ENCODE measurements at places on chromosomes 7 and 10. TPM values are rescaled to one million over a fixed set of nuclear protein-coding genes. Genes with fewer than 3 reads are reported as not detected.

DNA sequence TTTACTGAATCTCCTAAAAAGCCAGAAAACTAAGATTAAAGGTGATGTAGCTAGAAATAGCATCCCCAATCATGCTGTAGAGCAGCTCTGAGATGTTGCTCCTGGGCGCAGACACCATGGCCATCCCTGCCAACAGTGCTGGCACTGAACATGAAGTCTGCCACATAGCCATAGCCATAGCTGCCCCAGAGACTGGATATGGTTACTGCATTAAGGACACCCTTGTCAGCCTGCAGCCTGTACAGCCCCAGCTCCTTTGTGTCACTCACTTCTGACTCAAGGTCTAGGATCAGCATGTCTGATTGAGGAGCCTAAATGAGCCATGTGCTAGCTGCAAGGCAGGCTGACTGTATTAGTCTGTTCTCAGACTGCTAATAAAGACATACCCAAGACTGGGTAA, 284.6 kb downstream of the RPS24 start:
- no peak for DNase-seq

- DNase-seq = no peak
Measured at GRCh38 chr7:16735020-16735419, 18.5 kb upstream of the TSPAN13 start.

- DNase-seq = no peak
Measured at GRCh38 chr7:138433583-138434443, 26.2 kb upstream of the TRIM24 start.

The PRSS37 gene
- not detected for total RNA-seq

DNA sequence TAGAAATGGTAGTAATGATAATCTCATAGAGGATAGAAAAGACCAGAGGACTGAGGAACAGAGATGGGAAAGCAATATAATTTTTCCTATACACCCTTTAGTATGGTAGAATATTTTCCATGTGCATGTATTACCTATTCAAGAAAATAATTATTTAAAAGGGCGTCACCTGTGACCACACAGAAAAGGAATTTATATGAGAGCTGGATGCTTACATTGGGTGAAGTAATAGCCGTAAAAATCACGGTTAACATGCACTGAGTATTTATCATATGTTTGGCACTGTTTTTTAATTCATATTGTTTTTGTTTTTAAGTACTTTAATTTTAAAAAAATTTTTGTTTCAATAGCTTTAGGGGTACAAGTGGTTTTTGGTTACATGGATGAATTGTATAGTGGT, 195.1 kb downstream of the IPMK start:
- DNase-seq = no peak

The HOXA3 gene
- 6.4 TPM for total RNA-seq

The ITGA8 gene
- total RNA-seq = 2.0 TPM

GRCh38 chr7:116557066-116557585, 32.3 kb downstream of the CAV1 start:
- no peak for DNase-seq

The CACNA2D1 gene
- 10.2 TPM for total RNA-seq

DNA sequence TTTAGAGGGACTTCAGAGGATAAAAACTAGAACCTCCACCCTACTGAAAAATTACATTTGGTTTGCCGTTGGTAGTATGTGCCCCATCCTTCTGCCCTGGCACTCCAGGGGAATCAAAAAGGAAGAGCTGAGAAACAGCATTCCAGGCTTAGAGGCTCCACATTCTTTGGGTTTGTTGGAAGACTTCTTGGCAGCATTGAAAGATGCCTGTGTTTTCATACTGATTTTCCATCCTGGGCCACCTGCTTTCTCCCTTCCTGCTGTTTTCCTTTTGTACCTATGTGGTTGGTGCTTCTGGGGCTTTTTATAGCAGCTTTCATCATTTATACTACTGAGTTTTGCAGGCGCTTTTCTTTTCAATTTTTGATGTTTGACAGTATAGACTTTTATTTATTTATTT, 61.7 kb downstream of the AUTS2 start:
- DNase-seq = peak; percentile 58

DNA sequence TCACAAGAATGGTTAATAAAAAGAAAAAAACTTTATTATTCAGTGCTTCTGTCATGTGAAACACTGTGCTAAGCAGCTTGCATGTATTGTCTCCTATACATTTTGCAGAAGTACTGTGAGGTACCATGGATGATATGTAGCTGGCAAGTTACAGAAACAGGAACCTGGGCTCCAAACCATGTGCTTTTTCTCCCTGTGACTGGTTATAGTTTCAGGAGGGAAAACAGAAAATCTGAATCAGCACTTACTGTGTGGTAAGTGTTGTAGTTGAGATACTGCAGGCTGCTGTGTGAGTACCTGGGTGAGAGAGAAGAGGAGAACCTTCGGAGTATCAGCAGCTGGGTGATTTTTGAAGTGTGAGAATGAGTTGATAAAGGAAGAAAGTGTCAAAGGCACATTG, 285.0 kb downstream of the SUGCT start:
- no peak for DNase-seq

DNA sequence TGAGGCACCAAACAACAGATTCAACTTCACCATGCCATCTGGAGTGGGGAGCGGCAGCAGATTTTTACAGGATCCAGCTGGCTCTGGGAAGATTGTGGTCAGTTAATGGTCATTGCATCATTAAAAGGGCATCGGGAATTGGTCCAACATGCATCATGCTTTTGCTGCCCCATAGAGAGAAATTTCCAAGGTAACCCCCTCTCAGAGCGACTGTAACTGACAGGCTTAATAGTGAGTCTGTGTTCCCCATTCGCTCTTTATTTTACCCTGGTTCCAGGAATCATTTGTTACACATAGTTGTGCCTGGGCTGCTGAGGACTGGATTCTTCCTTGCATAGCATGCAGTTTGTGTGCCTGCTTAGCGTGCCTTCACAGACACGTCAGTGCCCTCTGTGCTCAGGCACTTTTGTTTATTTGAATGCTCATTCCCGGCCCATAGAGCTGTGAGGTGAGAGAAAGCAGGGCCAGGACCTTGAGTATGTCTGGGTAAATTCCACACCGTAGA, 49.9 kb downstream of the CDHR3 start:
- DNase-seq = no peak

DNA sequence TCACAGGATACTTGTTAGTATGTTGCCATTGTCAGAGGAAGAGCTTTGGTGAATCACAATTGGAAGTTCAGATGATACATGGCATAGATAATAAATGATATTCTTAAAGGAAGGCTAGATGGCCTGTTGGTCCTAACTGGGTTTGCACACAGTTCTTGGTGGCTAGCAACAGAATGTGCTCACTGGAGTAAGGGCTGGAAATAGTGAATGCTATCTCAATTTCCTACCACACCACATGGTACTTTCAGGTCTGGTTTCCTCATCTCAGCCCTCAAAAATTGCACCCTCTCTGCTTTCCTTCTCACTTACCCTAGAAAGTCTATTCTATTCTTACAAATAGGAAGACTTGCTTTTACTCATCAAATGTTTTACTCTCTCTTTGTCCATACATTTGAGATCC, 622.5 kb downstream of the ANKRD7 start:
- DNase-seq = no peak

The MRPS16 gene
- total RNA-seq = 40.6 TPM

The GJC3 gene
- 25.6 TPM for total RNA-seq

The TACC2 gene
- 30.5 TPM for total RNA-seq

DNA sequence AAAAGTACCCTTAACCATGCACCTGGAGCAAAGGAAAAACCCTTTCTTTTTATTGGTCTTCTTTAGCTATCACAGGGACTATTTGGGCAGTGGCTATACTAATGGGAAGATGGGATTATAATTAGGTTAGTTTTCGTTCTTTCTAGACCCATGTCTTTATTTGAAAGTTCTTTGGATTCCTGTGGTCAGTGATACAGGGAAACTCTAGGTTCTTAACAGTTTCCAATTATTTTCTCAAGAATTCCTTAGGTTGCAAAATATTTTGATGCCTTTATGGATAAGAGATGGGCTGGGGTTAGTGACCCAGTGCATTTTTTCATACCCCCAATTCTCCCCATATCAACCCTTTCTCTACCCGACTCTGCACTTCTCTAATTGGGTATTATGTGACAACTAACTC, 49.0 kb downstream of the ADD3 start:
- DNase-seq = no peak

DNA sequence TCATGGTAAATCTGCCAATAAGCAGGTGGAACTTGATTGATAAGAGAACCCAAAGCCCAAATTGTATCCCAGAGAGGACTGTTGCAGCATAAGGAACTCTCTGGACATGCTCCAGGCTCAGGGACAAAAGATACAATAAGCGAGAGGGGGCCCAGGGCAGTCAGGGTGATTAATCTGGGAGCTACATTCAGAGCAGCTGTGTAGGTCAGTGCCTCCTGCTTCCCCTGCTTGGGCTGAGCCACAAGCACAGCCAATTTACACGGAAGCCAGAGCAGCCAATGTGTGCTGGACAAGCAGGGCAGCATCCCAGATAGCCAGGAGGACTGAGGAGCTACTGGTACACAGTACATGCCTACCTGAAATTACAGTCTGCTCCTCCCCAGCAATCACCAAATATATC, 24.2 kb downstream of the MYPN start:
- no peak for DNase-seq

GRCh38 chr10:47350671-47351640, 2.8 kb downstream of the RBP3 start:
- DNase-seq = no peak

The FAM180A gene
- total RNA-seq = 9.1 TPM

The ANK3 gene
- total RNA-seq = 10.2 TPM

The CNTNAP2 gene
- 0.66 TPM for total RNA-seq

The TRPV6 gene
- 19.8 TPM for total RNA-seq

DNA sequence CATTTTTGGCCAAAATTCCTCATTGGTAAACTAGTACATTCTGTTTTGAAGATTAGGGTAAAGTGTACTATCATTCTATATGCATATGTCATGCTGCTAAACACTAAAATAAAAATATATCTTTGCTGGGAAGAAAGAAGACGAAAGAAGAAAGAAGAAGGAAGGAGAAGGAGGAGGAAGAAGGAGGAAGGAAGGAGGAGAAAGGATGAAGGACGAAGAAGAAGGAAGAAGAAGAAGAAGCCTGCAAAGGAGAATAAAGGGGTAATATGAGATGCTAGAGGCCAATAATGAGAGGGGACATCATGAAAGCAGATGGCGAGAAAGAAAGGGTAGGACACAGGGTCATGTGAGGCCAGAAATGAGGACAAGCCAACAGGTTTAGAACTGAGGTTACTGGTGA, 8.0 kb downstream of the SLC25A13 start:
- DNase-seq = no peak

All from breast epithelium (tissue), 4 donors.